Peyer's patch (tissue), 4 donors: ENCODE measurements at places on chromosomes 13 and 19. TPM values are rescaled to one million over a fixed set of nuclear protein-coding genes. Genes with fewer than 3 reads are reported as not detected.

A1BG gene
- total RNA-seq: 26.4 TPM

CLEC4G gene
- not detected for total RNA-seq

LENG9 gene
- total RNA-seq: 16.0 TPM

DNA sequence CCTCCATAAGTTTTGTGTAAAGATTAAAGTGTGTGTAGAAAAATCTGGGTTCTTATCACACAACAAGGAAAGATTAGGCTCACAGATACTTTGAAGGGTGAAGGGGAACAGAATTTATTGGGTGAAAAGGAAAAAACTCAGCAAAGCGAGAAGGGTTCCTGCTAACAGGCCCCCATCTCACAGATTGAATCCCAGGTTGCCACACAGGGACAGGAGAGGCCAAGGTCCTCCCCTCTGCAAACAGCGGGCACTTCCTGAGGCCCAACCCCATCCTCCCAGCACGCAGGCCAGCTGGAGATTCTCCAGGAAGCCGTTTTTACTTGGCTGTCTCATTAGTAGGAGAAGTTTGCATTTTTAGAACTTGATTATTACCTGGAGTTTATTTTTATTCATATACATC, 15.2 kb upstream of the ERCC5 start:
- H3K27me3 ChIP-seq: no peaks in the 10 kb centered on the region
- no peak overlapping the region for H3K4me3 ChIP-seq
- H3K4me1 ChIP-seq: no peaks in the 10 kb centered on the region
- H3K36me3 ChIP-seq: no peaks in the 10 kb centered on the region
- H3K27ac ChIP-seq: no peak overlapping the region
- DNase-seq: no peak

DNA sequence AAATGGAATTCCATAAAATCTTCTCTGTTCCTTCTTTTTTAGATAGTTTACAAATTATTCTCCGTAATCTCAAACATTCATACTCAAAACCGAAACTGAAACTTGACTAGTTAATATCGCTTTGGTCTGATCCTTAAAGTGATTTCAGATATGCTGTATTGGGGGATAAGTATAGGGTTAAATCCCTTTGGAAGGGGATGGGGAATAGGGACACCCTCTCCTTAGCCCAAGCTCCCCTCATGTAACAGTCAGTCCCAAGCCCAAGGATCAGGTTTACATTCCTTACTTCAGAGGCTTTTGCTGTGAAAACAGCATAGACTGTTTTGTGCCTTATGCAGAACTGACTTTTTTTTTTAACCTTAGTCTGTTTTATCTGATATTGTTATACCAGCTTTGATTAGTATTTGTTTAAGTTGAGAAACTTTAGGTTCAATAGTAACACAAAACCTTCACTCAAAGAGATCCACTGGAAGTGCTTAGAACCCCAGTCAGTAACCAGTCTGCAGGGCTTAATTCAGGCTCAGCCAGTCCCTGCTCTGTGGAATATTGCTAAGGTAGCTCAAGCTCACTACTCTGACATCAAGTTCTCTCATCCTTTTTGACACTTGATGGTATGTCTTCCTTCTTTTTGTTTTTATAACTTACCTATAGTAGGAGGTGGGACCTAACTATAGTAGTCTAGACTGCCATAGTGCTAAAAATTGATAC, 10.5 kb downstream of the CDADC1 start:
- H3K27ac ChIP-seq: peak overlapping the region; percentile 36
- no peaks in the 10 kb centered on the region for H3K4me1 ChIP-seq
- peak overlapping the region; percentile 30 for H3K4me3 ChIP-seq

PODNL1 gene
- total RNA-seq: not detected

COL4A1 gene
- total RNA-seq: 28.0 TPM

DNA sequence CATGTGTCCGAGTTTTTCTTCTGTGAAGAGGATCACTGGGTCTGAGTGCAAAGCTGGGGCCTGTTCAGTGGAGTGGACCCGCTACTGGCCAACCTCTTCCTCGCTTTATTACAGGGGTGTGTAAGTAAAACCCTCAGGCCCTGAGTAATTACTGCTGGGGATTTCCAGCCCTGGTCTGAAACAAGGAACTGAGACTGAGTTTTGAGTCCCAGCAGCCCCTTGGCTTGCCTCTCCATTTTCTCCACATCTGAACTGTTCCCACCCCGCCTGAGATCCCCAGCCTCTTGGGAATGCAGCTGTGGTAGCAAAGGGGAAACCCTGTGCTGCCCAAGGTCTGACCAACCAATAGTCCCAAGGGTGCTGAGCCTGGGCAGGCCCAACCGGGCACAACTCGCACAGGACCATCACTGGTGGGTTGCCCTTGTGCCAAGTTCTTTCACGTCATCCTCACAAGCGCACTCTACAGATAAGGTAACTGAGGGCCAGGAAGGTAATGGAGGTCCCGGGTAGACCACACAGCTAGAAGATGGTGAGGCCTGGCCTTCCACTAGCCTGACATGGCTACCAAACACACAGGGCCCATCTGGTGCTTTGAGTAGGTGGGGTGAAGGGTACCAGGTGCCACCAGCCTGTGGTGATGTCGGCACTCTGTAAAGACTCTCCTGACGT, 13.7 kb upstream of the SLC35E1 start:
- no peak for DNase-seq
- H3K36me3 ChIP-seq: no peaks in the 10 kb centered on the region
- peaks cover 8% of the 10 kb centered on the region for H3K4me1 ChIP-seq
- H3K4me3 ChIP-seq: no peak overlapping the region

ASF1B gene
- total RNA-seq: 12.4 TPM

BEST2 gene
- total RNA-seq: 40.6 TPM
